ENCODE measurements at places on chromosomes 11 and 22.

- no peak for DNase-seq
Observed at GRCh38 chr11:4076774-4077173, 17.8 kb upstream of the RRM1 start.

DNA sequence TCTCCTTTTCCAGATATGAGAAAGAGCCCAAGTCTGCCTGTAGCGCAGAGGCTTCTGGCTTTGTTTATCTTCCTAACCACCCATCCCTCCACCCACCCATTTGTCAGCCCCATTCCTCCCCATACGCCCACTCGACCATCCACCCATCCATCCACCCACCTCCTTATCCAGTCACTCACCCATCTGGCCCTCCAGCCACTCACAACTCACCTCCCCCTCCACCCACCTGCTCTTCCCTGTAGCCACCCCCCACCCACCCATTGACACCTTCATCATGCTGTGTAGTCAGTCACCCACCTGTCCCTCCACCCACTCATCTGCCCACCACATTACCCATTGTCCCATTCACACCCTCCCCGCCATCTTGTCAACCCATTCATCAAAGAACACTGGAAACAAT, 5.5 kb downstream of the CST6 start:
- no peak for DNase-seq

DNA sequence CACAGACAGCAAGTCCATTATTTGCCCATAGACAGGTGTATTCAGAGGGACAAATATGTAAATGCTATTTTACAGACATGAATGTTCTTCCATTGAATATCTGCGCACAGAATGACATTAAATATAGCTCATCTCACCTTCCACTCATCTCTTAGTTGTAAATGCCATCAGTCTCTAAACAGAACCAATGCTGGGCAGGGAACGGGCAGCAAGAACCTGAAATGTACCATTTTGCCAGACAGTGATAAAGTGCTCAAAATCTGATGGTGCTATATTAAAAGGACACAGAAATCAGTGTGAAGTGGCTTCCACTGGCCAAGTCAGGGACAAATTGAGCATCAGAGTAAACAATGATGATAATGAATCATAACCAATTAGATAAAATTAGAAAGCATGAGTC, 10.0 kb upstream of the OR8B4 start:
- DNase-seq: no peak

DNA sequence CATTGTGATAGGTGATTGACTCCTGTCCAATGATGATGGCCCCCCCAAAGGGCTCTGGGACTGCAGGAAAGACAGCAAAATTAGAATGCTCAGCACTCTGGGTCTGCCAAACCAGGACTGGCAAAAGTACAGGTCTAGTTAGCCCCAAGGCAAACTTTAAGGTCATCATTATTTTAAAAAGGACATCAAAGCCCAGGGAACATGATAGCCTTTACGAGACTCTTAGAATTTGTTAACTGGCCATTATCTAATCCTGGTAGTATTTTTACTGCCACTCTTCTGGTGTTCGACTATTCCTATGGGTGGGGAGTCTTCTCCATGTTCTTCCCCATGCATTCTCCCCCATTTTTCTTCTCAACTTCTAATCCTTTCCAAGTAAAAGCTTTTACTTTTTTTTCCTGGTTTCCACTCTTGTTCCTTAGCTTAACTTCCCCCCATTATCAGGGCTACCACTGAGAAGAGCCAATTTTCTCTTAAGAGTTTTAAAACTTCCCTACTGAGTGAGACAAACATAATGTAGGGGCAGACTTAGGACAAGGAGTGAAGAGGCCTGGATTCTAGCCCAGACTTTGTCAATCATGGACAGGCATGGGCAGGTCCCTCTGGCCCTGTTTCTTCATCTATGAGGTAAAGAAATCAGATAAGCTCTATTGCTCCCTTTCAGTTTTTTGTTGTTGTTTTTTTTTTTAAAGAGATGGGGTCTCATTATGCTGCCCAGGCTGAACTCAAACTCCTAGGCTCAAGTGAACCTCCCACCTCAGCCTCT, 7.1 kb downstream of the DDB1 start:
- no peak for DNase-seq

DNA sequence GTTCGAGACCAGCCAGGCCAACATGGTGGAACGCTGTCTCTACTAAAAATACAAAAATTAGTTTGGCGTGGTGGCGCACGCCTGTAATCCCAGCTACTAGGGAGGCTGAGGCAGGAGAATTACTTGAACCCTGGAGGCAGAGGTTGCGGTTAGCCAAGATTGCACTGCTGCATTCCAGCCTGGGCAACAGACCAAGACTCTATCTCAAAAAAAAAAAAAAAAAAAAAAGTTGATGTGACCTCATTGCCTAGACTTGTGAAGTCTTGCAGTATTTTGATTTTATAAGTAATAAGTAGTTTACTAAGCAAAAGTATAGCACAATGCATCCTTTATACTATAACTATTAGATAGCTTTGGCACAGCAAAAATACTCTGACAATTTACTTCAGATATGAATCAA, 9.9 kb upstream of the CUL5 start:
- no peak for DNase-seq

GRCh38 chr22:50175191-50175461, 4.6 kb downstream of the PANX2 start:
- DNase-seq: no peak

Data from stimulated activated CD8-positive, alpha-beta memory T cell treated with anti-CD3 and anti-CD28 coated beads, Interleukin-7, amount 100 ng/mL, for 1 hour (primary cell).